ENCODE measurements at places on chromosomes 4 and X. TPM values are rescaled to one million over a fixed set of nuclear protein-coding genes. Genes with fewer than 3 reads are reported as not detected.

Gene N4BP2
- 2.5 TPM for total RNA-seq

Gene NWD2
- total RNA-seq = not detected

Gene NXF2
- not detected for total RNA-seq

Gene SOX3
- not detected for total RNA-seq

Gene CXorf51B
- not detected for total RNA-seq

Gene ENPEP
- 0.07 TPM for total RNA-seq

Gene RHOH
- total RNA-seq = not detected

Gene ABCE1
- total RNA-seq = 74.6 TPM

Gene LPAR4
- not detected for total RNA-seq

Gene BRS3
- not detected for total RNA-seq

Gene COL4A6
- 15.5 TPM for total RNA-seq

Gene GAGE1
- total RNA-seq = not detected

Gene HTRA3
- total RNA-seq = 14.4 TPM

Gene ITIH6
- total RNA-seq = not detected

Gene LINC00632
- total RNA-seq = 2.0 TPM

Gene FGD1
- 7.9 TPM for total RNA-seq

Gene CT47C1
- not detected for total RNA-seq

Gene PDCL2
- total RNA-seq = not detected

Gene QRFPR
- total RNA-seq = not detected

Gene CT45A5
- total RNA-seq = 0.26 TPM

Gene ARAP2
- 0.57 TPM for total RNA-seq

Gene FAM9A
- not detected for total RNA-seq

Gene SH3RF1
- total RNA-seq = 11.2 TPM

Gene BLOC1S4
- total RNA-seq = 17.7 TPM

Gene ITM2A
- not detected for total RNA-seq

Gene SRP72
- 47.8 TPM for total RNA-seq

Gene TBX22
- total RNA-seq = not detected

Gene PTPN13
- 3.4 TPM for total RNA-seq

Gene ERAS
- total RNA-seq = not detected

Gene ZFP92
- total RNA-seq = 0.54 TPM

Gene DDIT4L
- 0.38 TPM for total RNA-seq

Gene AIFM1
- 73.5 TPM for total RNA-seq

Gene ATP1B4
- total RNA-seq = not detected

Gene NUDT10
- 0.62 TPM for total RNA-seq

Gene STOX2
- total RNA-seq = 3.4 TPM

Gene SUPT20HL1
- total RNA-seq = not detected

Gene SNCA
- 0.22 TPM for total RNA-seq
